ENCODE measurements at places on chromosomes 3 and 15.

GRCh38 chr15:81311752-81312464 is 12.0 kb downstream of the STARD5 start:
- no peak for DNase-seq

DNA sequence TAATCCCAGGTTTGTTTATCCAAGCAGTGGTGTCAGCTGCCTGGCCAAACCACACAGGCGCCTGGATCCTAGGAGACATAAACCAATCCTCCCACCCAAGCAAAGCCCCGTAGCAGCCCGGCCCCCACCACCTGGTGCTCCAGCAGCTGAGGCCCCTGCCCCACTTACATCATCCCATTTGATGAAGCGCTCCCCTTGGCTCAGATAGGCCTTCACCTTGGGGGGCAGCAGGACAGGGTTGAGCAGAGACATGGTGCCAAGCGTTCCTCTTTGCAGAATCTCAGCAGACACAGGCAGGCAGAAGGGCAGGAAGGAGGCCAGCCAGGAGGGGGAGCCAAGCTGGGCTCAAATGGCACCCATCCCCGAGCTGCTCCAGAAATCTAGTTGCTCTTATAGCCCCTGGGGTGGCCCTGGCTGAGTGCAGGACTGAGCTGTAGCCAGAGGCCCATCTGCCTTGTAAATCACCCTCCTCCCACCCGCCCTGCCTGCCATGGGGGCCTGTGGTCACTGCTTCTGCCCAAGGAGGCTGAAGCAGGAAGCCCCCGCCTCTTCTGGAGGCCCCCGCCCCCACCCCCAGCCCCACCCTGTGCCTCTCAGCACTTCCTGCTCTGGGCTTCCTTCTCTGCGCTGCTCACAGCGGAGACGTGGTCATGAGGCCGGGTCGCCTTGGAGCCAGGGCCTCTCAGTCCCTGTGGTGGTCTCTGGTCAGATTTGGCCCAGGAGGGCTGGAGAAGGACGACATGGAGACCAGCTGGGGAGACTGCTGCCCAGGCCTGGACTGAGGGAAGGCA is at the start of gene PLCB2:
TSS of gene PLCB2 (minus strand) at position 515 of the 791 bp plus-strand sequence. CDS start at position 252, 263 bp downstream.
- peak; percentile 65 for DNase-seq

GRCh38 chr3:196016485-196016884 is 65.4 kb downstream of the TFRC start:
- no peak for DNase-seq

- no peak for DNase-seq
Measured at GRCh38 chr3:123054931-123055330, 11.9 kb upstream of the PDIA5 start.

DNA sequence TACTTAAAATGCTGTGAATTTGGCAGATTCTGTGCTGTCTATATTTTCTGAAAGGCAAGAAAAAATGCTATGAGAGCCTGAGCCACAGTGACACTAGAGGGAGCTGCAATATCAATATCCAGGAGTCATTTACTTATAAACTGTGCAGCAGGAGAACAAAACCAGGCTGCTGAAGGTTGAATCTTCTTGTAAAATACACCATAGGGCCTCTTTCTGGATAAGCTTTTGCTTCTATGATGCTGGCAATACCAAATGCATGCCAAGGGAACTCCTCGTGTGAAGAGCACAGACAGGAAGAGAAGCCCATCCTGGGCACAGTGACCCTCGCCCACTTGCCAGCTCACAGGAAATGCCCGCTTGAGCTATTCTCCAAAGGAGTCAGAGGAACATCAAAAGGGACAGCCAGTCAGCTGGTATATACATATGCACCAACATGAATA is 48.0 kb upstream of the TSPAN3 start:
- no peak for DNase-seq

- no peak for DNase-seq
Measured at GRCh38 chr3:170023165-170023564, 14.6 kb upstream of the GPR160 start.

- no peak for DNase-seq
Measured at GRCh38 chr3:24185738-24186384, 240.8 kb downstream of the NR1D2 start.

- no peak for DNase-seq
Measured at GRCh38 chr15:72063186-72063585, 54.8 kb downstream of the MYO9A start.

- DNase-seq: no peak
Measured at GRCh38 chr15:74205582-74205947, 3.0 kb upstream of the STRA6 start.

DNA sequence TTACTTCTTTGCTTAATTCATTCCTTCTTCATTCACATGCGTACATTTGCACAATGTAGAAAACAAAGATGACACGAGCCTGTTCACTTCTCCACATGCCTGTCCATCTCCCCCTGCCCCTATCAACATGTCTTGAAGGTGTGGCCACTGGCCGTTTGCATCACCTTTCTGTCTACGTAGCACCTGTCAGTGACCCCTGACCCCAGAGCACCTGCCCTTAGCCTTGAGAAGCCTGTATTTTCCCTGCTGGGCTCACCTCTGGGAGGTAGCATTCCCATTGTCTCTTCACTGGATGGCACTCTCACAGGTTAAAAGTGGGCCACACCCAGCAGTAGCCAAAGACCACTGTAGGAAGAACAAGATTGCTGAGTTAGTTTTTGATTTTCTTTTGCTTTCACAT is 234.1 kb downstream of the THSD4 start:
- DNase-seq: no peak

- peak; percentile 40 for DNase-seq
Measured at GRCh38 chr3:135964160-135964955, 1.2 kb upstream of the PPP2R3A start.

DNA sequence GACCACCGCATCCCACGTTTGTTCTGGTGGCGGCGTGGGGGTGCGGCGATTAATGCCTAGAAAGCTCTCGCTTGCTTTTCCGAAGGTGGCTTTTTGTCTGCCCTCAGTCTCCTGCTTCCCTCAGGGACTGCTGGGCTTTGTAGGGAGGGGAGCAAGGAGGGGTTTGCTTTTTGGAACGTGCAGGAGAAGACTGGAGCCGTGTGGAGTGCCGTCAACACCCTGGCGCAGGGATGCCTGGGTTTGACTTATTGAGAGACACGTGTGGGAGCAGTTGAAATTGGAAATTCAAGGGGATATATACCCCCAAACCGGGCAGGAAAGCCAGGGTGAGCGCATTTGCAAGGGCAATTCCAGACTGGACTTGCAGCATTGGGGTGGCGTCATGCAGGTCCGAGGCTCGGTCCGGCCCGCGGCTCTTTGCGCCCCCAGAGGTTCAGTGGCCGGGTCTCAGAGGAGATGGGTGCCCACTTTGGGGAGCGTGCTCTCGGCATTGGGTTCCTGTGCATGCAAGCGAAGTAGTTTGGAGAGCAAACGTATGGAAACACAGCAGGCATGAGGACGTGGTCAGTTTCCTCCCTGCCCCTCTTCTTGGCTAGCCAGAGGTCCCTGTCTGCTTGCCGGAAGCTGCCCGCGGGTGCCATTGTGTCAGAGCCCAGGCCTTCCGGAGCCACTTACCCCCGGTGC is 2.1 kb downstream of the EPHB1 start:
- no peak for DNase-seq

DNA sequence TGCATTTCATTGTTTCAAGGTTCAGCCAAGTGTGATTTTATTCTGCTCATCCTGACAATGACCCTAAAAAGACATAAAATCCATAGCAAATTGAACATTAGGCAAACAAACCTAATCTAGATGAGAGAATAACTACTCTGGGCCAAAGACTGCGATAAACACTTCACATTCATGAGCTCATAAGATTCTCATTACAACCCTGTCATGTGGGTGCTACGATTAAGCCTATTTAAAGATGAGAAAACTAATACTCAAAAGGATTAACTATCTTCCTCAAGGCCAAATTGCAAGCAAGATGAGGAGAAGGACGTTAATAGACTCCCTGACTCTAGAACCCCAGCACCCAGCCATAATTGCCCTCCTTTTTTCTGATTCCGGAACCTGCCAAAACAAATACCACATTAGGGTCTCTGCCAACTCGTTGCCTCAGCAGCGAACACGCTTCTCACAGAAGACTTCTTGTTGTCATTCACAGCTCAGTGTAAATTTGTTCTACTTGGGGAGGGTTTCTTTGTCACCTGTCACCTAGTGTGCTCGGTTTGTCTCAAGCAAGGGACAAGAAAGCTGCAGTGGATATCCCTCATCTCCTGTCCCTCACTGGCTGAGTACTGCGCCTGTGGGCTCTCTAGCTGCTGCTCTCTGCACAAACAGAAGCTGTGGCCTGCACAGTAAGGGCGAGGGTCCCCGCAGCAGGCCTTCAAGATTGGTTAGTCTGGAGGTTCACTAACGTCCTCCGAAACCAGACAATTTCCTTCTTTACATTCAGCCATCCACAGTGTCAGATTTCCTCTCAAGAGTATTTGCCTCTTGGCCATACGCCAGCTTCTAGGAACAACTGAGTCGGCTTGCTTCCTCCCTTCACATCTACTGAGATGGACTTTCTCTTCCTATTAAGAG is 200.0 kb upstream of the UBE2E2 start:
- DNase-seq: peak; percentile 34

- DNase-seq: no peak
Measured at GRCh38 chr15:64144192-64144564, 7.4 kb upstream of the SNX22 start.

GRCh38 chr3:110788794-110789193 is 282.8 kb upstream of the NECTIN3 start:
- no peak for DNase-seq

- DNase-seq: peak; percentile 38
Measured at GRCh38 chr3:188421836-188422540, 268.0 kb downstream of the LPP start.

DNA sequence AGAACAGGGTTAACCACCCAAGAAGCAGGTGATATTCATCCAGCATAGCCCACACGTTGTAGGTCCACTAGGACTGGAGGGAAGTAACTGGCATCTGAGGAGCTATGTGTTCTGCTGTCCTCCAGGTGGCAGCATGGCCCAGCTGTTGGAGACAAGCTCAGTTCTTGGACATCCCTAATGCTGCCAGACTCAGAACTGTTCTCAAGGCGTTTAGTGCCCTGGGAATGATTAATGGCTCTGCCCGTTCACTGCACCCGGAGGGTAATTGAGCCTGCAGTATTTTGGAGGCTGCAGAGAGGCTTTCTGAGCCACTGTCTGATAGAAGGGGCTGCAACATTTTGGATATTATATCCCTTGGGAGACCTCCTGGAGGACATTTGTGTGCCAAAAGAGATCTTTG is 521.3 kb upstream of the SEMA6D start:
- DNase-seq: peak; percentile 67

DNA sequence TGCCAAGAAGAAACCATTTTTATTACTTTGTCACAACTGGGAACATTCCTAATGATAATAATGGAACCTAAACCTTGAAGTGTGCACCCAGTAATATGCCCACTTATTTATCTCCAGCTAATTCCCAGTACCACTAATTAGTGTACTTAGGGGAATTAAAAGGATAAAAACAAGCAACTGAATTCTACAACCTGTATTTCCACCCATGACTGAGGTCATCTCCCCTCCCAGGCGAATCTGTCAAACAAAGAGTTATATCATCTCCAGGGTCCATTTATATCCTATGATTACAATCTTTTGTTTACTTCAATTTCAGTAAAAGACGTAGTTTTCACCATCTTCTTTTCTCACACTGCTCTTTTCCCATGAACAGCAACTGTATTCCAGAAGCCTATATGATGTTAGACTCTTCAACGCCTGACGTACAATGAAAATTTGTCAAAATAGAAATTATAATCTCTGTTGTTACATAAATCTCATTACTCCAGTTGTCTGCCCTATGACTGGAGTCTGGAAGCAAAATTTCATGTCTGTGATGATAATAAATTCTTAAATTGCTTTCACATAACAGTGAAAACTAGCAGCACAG is 177.6 kb downstream of the GOLIM4 start:
- DNase-seq: no peak

- no peak for DNase-seq
Measured at GRCh38 chr3:150240891-150241290, 167.2 kb upstream of the TSC22D2 start.

DNA sequence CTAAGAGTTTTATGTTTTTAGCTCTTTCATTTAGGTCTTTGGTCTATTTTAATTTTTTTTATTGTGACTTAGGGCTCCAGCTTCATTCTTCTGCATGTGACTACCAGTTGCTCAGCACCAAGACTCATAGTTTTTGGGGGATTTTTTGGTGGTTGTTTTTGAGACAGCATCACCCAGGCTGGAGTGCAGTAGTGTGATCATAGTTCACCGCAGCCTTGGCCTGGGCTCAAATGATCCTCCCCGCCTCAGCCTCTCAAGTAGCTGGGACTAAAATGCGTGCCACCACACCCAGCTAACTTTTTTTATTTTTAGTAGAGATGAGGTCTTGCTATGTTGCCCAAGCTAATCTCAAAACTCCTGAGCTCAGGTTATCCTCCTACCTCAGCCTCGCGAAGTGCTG is 19.4 kb downstream of the CDV3 start:
- DNase-seq: no peak

DNA sequence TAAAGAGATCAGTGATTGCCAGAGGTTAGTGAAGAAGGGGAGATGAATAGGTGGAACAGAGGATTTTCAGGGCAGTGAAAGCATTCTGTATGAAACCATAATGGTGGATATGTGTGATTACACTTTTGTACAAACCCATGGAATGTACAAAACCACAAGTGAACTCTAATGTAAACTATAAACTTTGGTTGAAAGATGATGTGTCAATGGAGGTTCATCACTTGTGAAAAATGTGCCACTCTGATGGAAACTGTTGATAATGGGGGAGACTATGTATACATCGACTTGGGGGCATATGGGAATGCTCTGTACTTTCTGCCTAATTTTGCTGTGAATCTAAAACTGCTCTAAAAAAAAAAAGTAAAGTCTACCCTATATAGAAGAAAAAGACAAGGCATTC is 68.7 kb upstream of the ARHGEF3 start:
- DNase-seq: no peak

GRCh38 chr15:20356911-20357480 is 184.6 kb downstream of the GOLGA6L6 start:
- peak; percentile 30 for DNase-seq

DNA sequence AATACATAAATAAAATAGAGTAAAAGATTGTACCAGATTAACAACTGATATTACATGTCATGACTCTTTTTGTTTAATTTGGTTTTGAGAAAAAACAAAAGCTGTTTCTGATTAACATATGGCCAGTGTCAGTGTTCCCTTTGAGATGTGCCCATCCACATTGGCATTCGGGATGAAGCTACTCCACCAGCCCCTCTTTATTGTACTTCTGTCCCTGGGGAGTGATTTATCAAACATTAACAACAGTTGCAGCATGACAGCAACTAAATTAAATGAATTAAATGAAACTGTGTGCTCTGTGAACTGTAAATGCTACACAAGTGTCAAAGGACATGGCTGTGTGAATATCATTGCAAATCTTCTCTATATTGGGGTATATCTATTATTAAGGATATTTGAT is 25.9 kb upstream of the MTMR10 start:
- DNase-seq: no peak

Measured in mucosa of descending colon (tissue), 3 donors.